ENCODE measurements at places on chromosomes 12 and 14.

DNA sequence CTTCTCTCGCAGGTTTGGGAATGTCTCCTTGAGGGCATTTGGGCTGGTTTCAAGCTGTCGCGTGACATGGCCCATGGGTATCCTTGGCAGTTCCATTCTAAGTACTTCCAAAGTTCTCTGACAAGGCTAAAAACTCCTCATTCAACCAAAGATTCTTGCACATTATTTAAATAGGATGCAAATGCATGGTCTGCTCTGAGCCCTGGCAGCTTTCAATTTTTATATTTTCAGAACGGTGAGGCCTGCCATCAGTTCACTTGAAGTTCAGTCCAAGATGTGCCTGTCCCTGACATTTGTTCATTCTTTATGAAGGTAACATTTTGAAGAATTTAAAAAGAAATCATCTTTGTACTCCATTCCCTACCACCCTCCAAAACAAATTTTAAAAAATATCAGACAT, 160.0 kb downstream of the KCNA5 start:
- no peak for DNase-seq

- DNase-seq = no peak
Measured at GRCh38 chr12:43816168-43816567, 10.1 kb upstream of the TWF1 start.

GRCh38 chr12:1453810-1454209, 140.6 kb downstream of the FBXL14 start:
- DNase-seq = no peak

DNA sequence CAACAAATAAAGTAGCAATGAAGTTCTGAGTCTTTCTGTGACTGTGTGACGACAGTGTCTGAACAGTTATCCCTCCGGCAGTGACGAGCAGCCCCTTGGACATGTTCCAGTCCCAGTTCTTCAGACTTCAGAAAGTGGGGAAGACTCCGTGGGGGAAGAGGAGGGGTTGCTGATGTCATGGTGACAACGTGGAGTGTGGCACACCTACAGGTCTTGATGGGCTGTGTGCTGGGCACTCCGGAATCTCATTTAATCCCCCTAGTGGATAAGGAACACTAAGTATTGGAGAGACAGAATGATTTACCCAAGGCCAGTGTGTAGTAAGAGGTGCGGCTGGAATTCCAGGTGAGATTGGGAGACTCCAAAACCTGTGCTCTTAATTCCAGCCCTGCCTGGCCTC, 280.2 kb downstream of the CACNA1C start:
- no peak for DNase-seq

- DNase-seq = no peak
Measured at GRCh38 chr12:128690641-128691040, 133.1 kb downstream of the SLC15A4 start.

- DNase-seq = no peak
Measured at GRCh38 chr14:44830371-44830770, 131.4 kb downstream of the KLHL28 start.

- no peak for DNase-seq
Measured at GRCh38 chr12:4506430-4506829, 32.3 kb upstream of the RAD51AP1 start.

- DNase-seq = no peak
Measured at GRCh38 chr12:54840244-54840865, 14.0 kb upstream of the MUCL1 start.

All from NCI-H2227 treated with DMSO at 0.1 percent for 48 hours (cell line).